ENCODE measurements at places on chromosomes 16 and 17.

DNA sequence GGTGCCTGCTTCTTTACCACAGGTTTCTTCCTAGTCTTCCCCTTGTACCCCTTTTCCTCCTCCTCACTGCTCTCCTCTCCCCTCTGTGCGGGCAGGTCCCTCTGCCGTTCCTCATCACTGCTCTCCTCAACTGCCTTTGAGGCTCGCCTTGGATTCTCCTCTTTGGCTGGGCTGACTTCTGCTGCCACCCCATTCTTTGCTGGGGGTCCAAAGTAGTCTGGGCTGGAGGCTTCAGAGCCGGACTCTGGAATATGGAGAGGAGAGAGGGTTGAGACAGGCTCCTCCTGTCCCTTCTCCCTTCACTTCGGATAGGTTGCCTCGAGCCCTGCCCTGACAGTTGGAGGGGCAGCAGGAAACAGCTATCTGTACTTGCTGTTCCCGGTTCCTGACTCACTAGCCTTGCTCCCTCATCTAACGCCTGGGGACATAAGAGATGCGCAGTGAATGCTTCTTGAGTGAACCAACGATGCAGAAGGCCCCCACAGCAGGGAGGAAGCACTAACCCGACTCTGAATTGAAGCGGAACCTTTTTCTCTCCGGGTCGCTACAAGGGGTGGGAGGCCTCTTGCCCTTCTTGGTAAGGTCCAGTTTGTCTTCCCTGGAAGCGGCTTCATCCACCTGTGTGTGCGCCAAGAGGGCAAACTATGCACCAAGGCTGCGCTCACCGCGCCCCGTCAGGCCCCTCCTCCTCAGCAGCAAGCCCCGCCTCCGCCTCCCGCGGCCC lies 655 bp downstream of the HIRIP3 start:
- DNase-seq: no peak

GRCh38 chr16:55418586-55418985 lies 60.4 kb upstream of the MMP2 start:
- no peak for DNase-seq

DNA sequence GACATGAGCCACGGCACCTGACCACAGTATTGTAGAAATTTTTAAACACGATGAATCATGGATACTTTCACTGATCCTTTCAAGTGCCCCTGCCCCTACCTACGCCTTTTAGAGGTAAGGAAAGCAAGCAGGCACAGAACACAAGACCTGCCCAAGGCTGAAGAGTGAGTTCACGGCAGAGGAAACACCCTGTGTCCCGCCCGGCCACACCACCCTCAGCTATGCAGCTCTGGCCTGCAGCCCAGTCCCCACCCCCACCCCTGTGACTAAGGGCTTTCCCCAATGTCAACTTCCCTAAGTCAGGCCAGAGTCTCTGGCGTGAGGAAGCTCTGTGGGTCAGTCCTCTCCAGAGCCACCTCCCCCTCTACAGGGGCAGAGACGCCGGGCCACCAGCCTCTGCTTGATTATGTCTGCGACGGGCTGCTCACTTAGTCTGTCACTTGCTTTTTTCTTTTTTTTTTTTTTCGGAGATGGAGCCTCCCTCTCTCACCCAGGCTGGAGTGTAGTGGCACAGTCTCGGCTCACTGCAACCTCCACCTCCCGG lies 8.4 kb downstream of the SLC16A5 start:
- DNase-seq: no peak

DNA sequence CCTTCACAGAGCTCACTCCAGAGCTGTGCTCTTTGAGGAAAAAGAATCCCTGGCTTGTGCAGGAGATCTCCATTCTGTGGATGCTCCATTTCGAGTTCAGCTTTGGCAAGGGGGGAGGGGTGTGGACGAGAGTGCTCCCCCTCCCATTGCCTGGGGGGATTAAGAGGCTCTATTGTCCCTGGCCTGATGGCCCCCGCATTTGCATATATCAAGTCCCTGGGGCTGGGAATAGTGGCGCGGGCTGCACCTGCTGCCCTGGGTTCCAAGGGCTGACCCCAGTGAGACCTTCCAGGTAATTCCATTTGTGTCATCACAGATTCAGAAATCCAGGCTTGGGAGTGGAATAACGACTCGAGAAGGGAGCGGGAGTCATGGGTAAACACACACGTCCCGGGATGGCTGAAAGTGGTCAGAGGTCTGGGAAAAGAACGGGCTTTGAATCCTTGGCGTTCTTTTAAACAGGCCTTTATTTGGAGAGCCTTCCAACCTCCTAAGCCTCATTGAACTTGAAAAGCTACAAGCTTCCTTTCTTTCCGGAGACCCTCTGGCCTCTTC lies 479.3 kb downstream of the HS3ST3B1 start:
- DNase-seq: no peak

GRCh38 chr17:42404326-42405055 lies 16.2 kb upstream of the STAT3 start:
- no peak for DNase-seq

Measured in cortex of kidney (tissue), 1 donor.